Sciatic nerve (tissue), 2 donors: ENCODE measurements at places on chromosomes 6 and 20.
A peak's percentile ranks its signal among the peaks of the same experiment; 100 is the strongest.

GRCh38 chr6:150949526-150949925, 84.0 kb downstream of the MTHFD1L start:
- no peak for DNase-seq

- no peak for DNase-seq
These were observed 15.9 kb downstream of the GLO1 start for GRCh38 chr6:38687043-38687353.

- no peak for DNase-seq
These were observed 96.4 kb downstream of the IRF4 start for GRCh38 chr6:487956-488355.

DNA sequence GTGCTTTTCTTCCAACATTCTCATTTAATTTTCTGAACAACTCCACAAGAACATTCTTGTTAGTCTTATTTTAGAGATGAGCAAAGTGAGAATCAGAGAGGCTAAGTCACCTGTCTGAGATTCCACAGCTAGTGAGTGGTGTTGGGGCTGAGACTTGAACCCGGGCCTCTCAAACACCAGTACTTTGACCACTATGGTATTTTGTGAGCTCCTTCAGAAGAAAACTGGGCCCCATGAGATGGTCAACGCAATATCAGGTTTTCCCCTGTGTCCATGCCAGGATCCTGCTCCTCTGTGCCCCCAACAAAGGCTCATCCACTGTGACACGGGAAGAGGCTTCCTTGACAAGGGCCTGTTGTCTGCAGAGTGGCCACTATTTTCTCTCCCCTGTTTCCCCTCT, 51.9 kb downstream of the MAFB start:
- no peak for DNase-seq

GRCh38 chr20:31560094-31560745, 44.9 kb upstream of the ID1 start:
- DNase-seq, result peak; percentile 82

DNA sequence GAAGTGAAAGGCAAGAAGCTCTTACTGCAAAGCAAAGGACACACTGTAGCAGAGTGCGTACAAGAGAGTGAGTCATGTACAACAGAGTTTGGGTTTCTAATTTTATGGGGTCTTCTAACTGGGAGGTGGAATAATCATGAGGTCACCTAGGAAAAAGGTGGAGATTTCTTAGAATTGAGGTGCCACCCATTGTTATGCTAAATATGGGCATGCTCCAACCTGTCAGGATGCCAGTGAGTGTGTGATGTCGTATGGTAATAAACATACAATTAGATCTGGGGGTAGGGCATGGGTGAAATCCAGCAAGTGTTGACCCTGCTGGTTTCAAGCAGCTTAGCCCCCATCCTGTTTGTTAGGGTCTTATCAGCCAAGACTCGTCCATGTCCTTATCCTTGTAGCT, 46.6 kb downstream of the OR2B6 start:
- no peak for DNase-seq
